ENCODE measurements at places on chromosomes 3 and 15. TPM values are rescaled to one million over a fixed set of nuclear protein-coding genes. Genes with fewer than 3 reads are reported as not detected.

CD86 gene
- polyA plus RNA-seq, result not detected

PLXNB1 gene
- polyA plus RNA-seq, result 20.9 TPM

HIGD2B gene
- not detected for polyA plus RNA-seq

TPRG1 gene
- polyA plus RNA-seq, result 0.55 TPM

CD200R1 gene
- 0.08 TPM for polyA plus RNA-seq

NUP210 gene
- polyA plus RNA-seq, result 25.7 TPM

ISL2 gene
- polyA plus RNA-seq, result 3.2 TPM

UBXN7 gene
- 7.9 TPM for polyA plus RNA-seq

UCN2 gene
- polyA plus RNA-seq, result 15.6 TPM

DZIP1L gene
- 6.9 TPM for polyA plus RNA-seq

GABRA5 gene
- polyA plus RNA-seq, result 79.8 TPM

PLCB2 gene
- 0.38 TPM for polyA plus RNA-seq
